ENCODE measurements at places on chromosomes 2 and 18.

DNA sequence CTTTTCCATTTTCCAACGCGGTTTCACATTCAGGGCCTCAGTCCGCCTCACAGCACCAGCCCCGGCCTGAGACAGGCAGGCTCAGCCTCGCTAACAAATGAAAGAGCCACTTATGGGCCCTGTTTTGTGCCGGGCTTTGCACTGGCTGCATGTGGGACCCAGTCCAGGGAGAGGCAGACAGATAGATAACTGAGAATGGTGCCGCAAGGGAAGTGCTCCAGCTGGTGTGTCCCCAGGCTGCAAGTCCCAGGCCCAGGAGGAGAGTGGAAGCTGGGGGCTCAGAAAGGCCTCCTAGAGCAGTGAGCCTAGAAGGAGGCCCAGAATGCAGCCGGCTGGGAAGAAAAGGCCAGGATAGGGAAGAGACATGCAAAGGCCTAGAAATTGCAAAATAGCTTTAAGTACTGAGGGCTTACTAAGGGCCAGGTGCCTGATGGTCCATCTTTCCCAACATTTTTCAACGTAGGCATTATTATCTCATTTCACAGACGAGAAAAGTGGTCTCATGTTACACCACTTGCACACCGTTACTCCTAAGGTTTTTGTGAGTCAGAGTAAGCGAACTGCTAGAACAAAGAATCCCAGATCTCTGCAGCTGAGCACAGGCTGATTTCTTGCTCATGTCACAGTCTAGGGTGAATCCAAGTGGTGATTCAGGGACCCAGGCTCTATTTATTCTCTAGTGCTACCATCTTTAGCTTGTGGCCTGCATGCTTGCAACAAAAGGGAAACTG, 26.0 kb downstream of the ADRA2B start:
- DNase-seq = no peak

DNA sequence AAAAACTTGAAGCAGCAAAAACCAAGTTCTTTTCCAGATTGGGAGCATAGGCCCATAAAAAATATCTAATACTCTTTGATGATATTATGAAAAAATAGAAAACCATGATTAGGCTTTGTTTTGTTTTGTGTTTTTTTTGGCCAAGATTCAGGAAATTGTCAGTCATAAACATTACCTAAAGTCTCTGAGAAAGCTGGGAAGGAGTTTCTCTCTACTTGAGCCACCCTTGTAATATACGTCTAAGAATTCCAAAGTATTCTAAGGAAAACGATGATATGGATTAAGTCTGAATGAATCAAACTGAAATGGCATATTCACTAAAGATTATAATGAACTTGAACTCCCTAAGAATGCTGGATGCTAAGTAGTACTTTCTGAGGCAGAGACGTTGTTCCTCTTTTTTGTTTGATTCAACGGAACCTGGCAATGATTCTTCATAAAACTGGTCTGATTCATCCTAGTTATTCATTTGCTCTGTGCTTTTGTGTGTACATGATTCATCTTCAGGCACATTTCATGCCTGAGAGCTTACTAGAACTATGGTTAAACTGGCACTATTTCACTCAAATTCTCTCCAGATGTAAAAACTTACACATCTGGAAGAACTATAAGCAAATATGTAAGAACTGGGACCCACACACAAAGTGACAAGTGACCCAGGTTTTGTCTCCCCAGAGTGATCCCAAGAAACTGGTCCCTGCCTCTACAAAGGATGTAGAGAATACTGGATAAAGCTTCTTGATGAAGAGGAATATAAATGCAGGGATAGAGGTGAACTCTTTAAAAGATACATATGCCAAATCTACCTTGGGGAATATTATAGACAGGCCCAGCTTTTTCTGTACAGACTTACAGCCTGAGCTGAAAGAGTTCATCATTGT, 159.7 kb downstream of the DOCK10 start:
- no peak for DNase-seq

DNA sequence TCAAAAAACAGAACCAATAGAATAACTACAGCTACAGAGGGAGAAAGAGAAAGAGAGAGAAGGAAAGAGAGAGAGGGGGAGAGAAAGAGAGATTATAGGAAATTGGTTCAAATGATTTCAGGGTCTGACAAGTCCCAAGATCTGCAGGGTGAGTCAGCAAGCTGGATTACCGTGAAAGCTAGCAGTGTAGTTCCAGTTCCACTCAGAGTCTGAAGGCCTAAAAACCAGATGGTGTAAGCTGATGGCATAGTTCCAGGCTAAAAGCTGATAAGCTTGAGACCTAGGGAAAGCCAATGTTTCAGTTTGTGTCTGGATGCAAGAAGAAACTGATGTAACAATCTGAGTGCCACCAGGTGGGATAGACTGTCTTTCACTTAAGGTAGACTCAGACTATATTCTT, 397.7 kb downstream of the TRIB2 start:
- no peak for DNase-seq

GRCh38 chr2:240925568-240926515, 19.7 kb downstream of the CROCC2 start:
- DNase-seq = no peak

GRCh38 chr2:192465141-192465540, 270.4 kb upstream of the TMEFF2 start:
- no peak for DNase-seq

DNA sequence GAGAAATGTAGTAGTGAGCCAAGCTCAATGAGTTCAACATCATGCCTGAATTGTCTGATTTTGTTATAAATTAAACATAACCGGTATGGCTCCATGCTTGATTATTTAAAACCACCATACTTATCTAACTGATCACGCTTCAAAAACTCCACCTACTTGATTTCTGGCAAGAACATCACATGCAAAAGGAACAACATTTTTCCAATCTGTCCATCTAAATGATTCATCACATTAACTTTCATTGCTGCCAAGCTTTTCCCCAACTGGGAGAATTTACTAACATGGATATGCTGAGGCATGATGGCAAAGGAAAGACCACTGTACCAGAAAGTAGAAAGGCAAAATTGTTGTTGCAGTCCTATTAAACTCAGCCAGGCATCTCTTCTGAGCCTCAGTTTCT, 286.8 kb downstream of the TRIB2 start:
- no peak for DNase-seq

DNA sequence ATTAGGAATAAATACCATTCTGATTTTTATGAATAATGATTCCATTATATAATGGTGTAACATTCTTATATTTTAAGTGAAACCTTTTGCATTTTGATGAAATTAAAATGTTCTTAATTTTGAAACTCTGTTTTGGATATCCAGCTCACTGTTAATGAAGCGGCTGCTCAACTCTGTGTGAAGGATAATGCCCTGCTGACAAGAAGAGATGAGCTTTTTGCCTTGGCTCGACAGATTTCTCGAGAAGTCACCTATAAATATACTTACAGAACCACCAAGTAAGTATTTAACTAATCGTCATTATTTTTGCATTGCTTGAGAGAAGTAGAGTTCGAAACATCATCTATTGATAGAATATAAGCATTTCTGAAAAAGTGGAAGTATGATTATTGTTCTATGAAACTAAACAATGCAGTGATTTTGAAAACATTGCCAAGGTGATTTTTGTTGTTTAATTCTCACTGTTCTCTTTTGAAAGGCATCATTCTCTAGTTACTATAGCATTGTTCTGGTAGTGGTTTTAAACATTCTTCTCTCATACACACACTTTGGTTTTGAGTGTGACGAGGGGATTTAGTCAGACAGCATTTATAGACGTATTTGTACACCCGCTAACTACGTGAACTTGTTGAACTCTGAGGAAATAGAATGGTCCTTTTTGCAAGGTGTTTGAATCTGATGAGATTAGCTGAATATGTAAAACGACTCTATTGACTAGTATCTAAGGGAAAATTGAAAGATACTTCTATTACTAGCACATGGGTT, 21.5 kb downstream of the NAB1 start:
- DNase-seq = no peak

GRCh38 chr2:168928113-168928831, 27.2 kb downstream of the G6PC2 start:
- no peak for DNase-seq

DNA sequence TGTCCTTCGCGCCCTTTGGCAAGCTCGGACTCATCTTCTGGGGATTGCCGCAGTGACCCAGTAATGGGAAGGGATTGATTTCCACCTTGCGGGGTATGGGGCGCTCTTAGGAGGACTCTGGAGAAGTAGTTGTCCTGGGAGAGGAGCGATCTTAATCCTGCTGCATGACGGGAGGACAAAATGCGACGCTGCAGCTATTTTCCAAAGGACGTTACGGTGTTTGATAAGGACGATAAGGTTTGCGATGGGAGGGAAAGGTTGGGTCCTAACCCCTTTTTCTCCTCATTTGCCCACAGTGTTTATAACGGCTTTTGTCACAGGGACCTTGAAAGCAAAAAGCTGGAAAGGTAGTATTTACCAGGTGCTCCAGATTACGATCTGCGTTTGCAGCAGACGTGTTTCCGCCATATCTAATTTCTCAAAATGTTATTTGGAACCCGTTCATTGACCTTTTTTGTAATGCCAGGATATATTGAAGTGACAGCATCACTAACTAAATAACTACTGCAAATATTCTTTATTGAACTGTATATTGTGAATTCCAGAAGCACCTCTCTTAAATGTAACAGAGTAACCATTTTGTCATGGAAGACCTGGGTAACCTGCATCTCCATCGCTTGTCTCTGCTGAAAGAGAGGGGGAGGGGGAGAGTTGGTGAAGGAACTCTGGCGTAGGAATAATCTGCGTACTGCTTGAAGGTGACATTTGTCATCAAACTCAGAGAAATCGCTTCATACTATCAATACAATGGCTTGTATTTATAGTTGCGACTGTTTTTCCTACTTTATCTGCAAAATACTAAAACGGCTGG, 590 bp downstream of the MDH1 start:
- no peak for DNase-seq

- no peak for DNase-seq
These were observed 403.7 kb downstream of the PID1 start for GRCh38 chr2:228867406-228867805.

DNA sequence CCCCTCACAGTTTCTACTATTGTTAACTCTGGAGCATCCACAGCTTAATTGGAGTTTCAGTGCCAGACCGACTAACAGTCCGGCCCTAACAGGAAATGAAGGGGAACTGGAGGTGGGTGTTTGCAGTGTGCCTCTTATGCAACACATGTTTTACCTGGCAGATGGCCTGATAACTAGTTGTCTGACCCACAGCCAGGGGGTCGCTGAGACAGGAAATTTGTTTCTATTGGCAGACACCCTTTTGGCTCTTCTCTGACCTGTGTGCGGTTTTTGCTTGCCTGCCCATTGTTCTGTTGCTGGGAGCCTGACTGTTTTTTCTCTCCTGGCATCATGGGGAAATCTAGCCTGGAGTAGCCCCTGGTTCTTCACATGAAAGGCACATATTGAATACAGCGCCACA, 1329.8 kb downstream of the DSC3 start:
- DNase-seq = no peak

- no peak for DNase-seq
These were observed 28.0 kb upstream of the EFEMP1 start for GRCh38 chr2:55951533-55951932.

DNA sequence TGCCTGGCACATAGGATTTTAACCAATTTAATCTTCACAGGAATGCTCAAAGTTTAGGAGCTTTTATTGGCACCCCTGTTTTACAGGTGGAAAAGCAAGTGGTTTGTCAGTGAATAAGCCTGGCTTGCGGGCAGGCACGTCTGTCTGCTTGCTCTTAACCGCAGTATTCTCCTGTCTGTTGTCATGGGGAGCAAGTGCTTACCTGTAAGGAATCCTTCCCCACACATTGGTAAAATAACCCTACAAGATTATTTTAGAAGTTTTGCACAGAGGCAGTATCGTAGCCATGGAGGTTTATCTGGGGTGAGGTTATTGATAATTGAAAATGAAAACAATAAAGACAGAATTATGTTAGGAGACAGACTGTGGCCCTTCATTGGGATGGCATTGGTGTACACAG, 174.9 kb downstream of the AGAP1 start:
- DNase-seq = no peak

DNA sequence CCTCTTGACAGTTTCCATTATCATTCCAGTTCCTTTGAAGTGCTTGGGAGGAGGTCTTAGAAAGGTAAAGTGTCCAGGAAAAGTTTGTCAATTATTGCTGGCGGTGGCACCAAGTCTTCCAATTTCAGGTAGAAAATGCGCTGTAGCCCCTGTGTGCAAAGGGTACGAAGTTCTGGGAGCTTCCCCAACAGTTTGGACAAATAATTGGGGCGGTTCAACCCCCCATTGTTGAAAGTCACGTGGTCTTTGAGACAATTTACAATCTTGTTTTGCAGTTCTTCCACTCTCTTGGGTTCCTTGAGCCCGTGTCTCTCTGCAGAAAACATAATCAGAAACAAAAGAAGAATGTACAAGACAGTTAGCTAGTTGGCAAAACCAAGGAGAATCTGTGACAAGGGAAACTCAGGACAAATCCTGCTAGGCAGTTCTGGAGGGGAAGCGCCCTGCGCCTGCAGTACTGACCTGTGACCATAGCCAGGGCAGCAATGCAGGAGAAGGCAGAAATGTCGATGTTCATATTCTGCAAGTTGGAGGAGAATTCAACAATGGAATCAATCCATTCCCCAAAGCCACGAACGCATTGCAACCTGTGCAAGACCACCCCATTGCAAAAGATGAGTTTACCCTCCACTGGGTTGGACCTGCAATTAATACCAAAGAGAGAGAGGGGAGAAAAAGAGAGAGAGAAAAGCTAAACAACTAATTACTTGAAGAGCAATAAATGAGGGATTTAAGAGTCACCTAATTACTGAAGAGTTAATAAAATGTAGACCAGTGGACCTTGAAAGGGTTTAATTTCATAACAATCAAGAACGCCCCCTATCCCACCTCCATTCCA, 6.6 kb downstream of the NR4A2 start:
- no peak for DNase-seq

GRCh38 chr2:230905448-230906421, 19.3 kb downstream of the GPR55 start:
- peak; percentile 71 for DNase-seq

DNA sequence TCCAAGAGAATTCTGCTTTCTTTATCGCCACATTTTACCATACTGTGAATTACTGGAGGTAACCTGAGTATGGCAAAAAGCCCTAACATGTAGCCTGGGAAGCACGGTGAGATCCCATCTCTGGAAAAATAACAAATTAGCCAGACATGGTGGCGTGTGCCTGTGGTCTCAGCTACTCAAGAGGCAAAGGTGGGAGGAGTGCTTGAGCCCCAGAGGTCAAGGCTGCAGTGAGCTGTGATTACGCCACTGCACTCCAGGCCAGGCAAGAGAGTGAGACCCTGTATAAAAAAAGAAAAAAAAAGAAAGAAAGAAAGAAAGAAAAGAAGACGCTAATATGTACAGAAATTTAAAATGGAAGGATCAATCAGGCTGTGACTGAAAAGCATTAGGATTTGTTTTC, 57.7 kb upstream of the SESTD1 start:
- DNase-seq = no peak

GRCh38 chr2:111057721-111058120, 63.0 kb upstream of the BCL2L11 start:
- no peak for DNase-seq

- no peak for DNase-seq
These were observed 541.9 kb downstream of the TMX3 start for GRCh38 chr18:68172842-68173549.
